ENCODE measurements at places on chromosomes 3 and 15. TPM values are rescaled to one million over a fixed set of nuclear protein-coding genes. Genes with fewer than 3 reads are reported as not detected.
A peak's percentile ranks its signal among the peaks of the same experiment; 100 is the strongest.

ASB14 gene
- not detected for total RNA-seq

MAP1A gene
- total RNA-seq = 0.20 TPM

GRCh38 chr3:138219255-138219654 is 32.2 kb downstream of the ARMC8 start:
- no peak for DNase-seq

LXN gene
- 46.4 TPM for total RNA-seq

GRCh38 chr3:183327343-183327742 is 74.3 kb downstream of the B3GNT5 start:
- no peak for DNase-seq

DNA sequence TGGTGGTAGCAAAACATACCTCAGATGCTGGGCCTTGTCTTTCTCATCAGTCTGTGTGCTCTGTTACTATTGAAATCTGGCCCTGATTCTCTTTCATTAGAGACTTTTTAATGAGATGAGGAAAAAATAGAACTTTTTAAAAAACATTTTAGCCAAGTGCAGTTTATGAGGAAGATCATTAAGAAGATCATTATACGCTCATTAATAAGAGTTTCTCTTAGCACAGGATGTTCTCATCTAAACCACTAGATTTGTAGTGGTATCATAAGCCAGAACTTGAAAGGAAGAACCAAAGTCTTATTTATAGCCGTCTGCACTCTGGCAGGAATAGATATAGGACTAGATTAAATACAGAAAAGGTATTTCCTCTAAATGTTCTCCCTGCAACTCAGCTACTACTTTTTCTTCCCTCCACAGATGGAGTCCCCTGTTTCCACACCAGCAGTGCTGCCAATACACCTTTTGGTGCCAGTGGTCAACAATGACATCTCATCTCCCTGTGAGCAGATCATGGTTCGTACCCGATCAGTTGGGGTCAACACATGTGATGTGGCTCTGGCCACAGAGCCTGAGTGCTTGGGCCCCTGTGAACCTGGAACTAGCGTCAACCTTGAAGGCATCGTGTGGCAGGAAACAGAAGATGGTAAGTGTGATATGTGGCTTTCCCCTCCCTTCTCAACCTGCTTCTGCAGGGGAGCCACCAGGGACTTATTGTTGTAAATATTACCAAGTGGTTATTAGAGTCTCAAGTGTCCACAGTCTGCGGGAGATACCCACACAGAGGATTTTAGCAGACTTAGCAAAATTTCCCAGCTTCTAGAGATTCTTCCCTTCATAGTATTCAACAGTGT is 152.8 kb downstream of the RBPMS2 start:
- no peak for DNase-seq

CADPS gene
- not detected for total RNA-seq

DNA sequence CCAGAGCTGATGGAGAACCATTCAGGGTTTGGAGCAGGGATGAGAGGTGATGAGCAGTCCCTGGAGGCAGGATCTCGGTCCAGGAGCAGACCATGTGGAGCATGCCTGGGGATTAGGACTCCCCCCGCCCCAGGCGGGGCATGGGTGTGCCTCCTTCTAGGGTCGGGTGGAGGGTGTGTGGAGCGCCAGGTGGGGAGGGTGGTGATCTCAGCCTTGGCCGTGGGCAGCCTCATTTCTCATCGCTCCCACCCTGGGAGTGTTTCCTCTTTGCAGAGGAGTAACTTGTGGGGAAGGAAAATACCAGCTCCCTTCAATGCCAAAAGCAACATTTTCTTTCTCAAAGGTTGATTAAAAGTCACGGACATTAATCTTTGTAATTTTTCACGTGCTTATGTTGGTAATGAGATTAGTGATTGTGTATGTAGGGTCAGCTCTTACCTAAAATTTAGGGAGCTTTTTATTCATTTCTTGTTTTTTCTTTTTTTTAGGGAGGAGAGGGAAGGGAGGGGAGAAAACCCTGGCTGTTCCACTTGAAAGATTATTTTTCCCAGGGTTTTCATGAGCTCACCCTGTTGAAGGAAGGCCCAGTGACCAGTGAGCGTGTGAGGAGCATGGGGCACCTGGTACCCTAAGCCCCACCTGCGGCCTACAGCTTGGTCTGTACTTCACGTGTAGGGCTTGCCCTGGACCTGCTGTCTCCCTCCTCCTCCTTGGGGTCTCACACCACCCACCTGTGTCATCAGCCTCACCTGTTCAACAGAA is 11.0 kb downstream of the FBLN2 start:
- no peak for DNase-seq

DNA sequence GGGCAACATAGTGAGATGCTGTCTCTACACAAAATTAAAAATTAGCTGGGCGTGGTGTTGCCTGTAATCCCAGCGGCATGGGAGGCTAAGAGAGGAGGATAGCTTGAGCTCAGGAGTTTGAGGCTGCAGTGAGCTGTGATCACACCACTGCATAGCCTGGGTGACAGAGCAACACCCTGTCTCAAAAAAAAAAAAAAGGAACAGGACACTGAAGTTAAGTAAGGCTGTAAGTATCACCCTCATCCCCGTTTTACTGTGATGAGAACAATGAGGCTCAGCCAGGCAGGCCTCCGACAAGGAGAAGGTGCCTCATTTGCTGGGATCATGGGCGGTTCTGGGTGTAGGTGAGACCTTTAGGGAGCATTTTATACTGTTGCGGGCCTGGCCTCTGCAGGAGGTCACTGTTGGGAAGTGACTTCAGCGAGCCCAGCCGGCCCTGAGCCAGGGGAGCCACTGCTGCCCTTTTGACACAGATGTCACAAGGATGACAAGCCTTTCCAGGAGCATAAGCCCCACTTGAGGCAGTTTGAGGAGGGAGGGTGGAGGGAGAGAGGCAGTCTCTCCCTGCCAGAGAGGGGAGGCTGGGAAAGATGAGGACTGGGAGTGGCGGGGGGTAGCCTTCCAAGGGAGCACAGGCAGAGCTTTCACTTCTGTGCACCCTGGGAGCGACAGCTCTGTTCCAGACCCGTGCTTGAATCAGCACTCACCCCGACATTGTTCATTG is 30.8 kb downstream of the IRAK2 start:
- no peak for DNase-seq

DNA sequence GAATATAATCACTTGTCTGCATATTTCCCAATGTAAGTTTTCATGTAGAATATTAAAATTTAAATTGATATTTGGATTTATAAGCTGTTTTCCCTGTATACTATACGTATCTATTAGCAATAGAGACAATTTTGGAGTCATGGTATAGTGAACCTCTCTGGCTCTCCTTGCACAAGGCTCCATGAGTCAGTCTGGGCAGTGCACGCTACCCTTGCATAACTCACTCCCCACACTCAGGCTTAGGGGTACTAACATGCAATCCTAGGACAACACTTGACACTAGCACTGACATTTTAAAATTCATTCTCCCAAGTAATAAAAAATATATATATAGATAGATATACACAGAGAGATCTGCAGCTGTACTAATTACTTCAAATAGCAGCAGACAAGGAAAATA is 39.2 kb downstream of the SLC24A1 start:
- no peak for DNase-seq

DNA sequence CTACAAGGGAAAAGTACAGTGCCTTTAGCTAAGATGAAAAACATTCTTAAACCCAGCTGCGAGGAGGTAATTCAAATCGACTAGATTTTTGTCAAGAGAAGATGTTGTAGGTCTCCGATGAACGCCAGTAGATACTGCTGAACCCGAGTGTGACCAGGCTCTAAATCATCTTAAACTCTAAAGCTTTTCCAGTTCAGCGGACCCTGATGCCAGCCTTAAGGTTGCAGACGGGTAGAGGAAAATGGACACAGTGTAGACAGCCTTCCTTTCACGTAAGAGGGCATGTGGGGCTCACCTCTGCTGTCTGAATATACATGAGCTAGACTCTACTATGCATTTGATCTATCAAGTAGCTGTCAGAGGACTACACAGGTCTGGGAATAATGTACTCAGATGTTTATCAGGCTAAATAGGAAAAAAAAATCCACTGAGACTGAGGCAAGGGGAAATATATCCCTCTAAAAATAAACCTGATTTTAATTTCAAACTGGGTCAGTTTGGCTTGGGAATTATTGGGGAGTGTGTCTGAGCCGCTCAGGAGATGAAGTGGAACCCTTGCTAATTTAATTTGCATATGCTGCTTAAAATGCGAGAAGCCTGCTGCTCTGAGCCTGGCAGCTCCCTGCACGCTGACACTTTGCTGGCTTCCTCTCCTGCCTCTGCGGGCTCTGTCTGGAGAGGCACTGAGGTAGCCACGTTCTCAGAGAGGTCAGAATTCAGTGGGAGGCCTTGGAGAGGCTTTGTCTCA is 151.9 kb downstream of the CADPS start:
- DNase-seq = no peak

CHDH gene
- total RNA-seq = under 0.01 TPM

GRCh38 chr3:137099364-137100219 is 141.8 kb downstream of the IL20RB start:
- DNase-seq = no peak

GRCh38 chr3:4763604-4764247 is 215.5 kb upstream of the BHLHE40 start:
- DNase-seq = no peak

- no peak for DNase-seq
Observed at GRCh38 chr15:82972990-82973389, 13.0 kb upstream of the RAMAC start.

DNA sequence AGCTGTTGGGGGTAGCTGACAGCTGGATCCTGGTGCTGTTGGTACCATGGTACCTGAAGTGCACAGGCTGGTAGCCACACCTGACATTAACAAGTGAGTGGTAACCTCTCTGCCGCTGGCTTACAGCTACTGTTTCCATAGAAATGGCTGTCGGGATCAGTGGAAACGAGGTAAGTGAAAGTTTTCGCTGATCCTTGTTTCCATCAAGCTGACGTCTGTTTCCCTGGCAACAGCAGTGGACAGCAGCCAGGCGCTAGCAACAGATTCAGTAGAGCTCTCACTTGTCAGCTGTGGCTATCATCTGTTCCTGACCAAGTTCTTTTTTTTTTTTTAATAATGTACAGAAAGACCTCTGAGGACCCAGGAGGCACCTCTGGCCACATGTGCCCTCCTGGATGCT is 166.2 kb downstream of the CHDH start:
- DNase-seq = peak; percentile 60

FANCD2OS gene
- not detected for total RNA-seq

DNA sequence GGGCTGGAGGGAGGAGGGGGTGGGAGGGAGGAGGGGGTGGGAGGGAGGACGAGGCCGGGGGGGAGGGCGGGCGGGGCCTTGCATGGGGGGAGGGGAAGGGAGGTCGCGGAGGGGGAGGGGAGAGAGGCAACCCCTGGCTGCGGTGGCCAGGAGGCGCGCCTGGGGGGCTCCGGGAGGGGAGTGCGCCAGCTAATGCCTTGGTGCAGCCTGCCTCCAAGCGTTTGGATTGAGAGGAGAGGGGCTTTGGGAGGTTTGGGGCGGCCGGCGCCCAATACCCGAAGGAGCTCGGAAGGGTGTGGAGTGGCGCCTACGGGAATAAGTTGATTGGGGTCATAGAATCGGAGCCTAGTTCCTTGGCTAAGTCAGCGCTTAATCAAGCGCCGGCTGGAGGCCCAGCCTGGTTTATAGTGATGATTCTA is 557 bp downstream of the TFG start:
- peak; percentile 47 for DNase-seq

GRCh38 chr3:57699591-57699990 is 6.7 kb upstream of the DENND6A start:
- no peak for DNase-seq

DNA sequence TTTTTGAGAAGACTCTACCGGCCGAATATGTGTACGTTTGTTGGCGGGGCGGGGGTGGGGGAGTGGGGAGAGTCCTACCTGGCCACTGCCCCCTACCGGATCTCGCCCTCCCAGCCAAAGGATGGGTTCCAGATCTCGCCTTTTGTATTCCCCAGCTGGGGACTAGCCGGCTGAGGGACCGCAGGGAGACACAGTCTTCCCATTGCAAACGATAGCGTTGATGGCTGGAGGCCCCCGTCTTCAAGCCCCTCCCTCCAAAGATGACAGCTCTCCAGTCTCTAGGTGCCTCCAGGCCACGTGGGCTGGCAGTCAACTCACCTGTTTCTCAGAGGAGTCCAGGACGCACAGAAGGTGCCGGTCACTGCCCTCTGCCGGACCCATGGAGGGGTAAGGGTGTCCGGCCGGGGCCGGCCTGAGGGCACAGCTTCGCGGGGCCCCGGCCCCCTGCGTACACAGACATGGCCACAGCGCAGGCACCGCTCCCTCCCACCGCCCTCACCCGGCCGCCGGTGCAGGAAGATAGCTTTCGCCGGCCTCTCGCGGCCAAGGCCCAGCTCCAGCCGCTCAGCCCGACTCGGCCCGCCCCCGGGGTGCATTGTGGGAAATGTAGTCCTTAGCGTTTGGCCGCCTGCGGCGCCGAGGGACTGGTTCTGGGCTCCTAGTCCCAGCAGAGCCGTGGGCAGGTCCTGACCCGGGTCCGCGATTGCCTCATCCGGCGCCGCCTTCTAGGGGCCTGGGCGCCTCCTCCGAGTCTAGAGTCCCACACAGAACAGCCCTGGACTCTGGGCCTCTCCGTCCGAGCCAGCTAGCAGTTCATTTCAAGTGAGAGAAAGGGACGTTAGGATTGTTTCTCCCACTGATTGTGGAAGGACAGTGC is at the start of gene MON1A:
Gene MON1A (minus strand): TSS at position 521 of the 877 bp plus-strand sequence. CDS start 16,465 bp downstream, outside the sequence.
- peak; percentile 84 for DNase-seq

GRCh38 chr3:194100856-194101390 is 35.0 kb upstream of the HES1 start:
- no peak for DNase-seq

NR2F2 gene
- 25.0 TPM for total RNA-seq

GRCh38 chr3:52339612-52340011 is 23.5 kb downstream of the DNAH1 start:
- DNase-seq = peak; percentile 86

- DNase-seq = peak; percentile 69
Observed at GRCh38 chr3:11651900-11652299, 8.2 kb upstream of the VGLL4 start.

DNA sequence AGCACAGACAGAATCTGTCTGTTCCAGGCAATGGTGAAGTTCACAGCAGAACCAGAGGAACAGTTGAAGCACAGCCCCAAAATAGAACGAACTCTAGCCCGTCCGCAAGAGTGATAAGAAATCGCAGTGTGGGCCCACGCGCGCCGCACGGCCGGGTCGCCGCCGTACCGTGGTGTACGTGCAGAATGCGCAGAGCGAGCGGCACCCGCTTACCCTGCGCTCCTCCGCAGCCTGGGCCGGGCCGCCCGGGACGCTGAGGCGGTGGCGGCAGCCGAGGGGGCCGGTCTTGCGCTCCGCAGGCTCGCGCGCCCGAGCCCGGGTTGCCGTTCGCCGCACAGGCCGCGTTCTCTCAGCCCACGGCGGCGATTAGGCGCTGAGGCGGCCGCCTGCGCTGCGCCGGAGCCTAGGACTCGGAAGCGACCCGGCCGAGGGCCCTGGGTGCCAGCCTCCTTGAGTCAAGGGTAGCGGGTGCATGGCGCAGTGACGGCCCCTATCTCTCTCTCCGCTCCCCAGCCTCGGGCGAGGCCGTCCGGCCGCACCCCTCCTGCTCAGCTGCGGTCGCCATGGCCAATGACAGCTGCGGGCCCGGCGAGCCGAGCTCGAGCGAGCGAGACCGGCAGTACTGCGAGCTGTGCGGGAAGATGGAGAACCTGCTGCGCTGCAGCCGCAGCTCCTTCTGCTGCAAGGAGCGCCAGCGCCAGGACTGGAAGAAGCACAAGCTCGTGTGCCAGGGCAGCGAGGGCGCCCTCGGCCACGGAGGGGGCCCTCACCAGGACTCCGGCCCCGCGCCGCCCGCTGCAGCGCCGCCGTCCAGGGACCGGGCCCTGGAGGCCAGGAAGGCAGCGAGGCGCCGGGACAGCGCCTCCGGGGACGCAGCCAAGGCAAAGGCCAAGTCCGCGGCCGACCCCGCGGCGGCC is 20.5 kb downstream of the WDR73 start:
- DNase-seq = peak; percentile 86

- no peak for DNase-seq
Observed at GRCh38 chr15:79933231-79933630, 36.4 kb upstream of the MTHFS start.

GRCh38 chr3:192812743-192813383 is 85.5 kb upstream of the FGF12 start:
- peak; percentile 64 for DNase-seq
